ENCODE measurements at places on chromosomes 2 and 18.

DNA sequence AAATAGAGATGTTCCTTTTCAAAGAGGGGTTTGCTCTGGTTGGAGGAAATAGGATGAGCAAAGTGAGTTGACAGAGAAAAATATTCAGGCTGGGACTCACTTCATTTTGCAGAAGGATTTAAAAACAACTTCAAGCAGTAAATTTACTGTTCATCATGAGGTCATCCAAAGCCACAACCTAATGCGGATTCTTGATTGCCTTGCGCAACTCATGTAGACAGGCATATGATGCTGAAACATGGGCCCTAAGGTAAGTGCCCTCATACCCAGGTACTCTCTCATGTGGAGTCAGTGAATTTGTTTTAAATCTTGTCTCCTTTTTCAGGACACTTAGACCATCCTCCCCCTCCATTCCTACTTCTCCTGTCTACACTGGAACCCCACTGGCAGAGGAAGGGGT lies 51.9 kb upstream of the LYPD1 start:
- H3K27ac ChIP-seq: no peak overlapping the region
- no peaks in the 10 kb centered on the region for H3K4me1 ChIP-seq
- no peak overlapping the region for H3K4me3 ChIP-seq

- peaks cover 2% of the 10 kb centered on the region for H3K36me3 ChIP-seq
- peak overlapping the region; percentile 90 for H3K27ac ChIP-seq
These were observed 221.0 kb downstream of the CDH20 start for GRCh38 chr18:61554117-61554776.

DNA sequence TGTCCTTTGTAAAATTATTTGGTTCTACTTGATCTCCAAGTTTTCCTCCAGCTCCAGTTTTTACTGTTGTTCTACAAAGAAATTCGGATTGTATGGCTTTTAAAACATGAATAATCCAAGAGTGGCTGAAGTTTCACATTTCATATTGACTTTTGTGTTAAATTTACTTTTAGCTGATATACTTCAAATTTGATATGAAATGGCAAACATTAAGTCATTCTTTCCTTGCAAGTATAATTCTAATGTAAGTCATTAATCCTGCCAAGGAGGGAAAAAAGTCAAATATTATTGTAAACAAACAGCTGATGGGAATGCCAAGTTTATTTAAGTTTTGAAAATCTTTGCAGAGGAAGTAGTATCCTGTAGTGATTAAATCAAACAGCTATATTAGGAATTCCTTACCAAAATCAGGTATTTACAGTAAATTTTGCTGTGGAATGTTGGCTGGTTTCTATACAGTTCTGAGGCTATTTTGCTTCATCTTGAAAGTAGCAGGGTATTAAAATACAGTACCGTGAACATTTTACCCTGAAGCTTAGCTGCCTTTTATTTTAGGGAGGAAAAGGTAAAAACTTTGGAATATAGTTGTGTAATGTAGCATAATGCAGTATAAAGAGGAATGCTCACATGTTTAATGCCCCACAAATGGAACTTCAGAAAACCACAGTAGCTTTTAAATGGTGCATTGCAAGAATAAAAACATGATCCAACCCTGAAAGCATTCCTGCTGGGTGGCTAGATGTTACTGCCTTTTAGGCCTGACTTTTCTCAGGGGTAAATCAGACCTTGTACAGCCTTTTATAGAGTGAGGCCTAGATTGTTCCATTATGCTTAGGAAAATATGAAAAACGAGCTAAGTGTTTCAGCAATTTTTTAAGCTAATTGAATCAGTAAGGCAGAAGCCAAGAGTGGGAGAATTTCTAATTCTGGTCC lies 62.7 kb upstream of the NT5C1B start:
- no peaks in the 10 kb centered on the region for H3K27me3 ChIP-seq
- no peak for DNase-seq
- H3K4me3 ChIP-seq: no peak overlapping the region
- peaks cover 2% of the 10 kb centered on the region for H3K36me3 ChIP-seq
- peaks cover 2% of the 10 kb centered on the region for H3K4me1 ChIP-seq

DNA sequence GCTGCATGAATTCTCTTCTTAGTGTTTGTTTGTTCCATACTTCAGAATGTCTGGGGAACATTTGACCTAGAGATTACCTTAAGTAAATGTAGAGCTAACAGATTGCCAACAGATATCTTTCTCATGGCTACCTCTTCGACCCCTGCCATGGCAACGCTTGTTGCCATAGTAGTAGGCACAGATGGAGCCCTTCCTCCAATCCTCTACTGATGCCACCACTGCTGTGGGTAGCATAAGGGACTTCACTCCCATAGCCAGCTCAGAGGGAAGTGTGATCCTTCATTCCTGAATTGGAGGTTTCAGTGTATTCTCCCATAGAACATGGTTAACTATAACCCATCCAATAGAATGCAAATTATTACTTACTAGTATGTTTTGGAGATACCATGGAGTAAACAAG lies 543.6 kb upstream of the NRP2 start:
- no peak overlapping the region for H3K27ac ChIP-seq
- H3K4me1 ChIP-seq: peaks cover 9% of the 10 kb centered on the region

All from activated naive CD8-positive, alpha-beta T cell treated with anti-CD3 and anti-CD28 coated beads, Interleukin-2, amount 10 ng/mL, durations not matched to agents 7 days and 5 days (primary cell).